ENCODE measurements at places on chromosomes 4 and X.

- DNase-seq = no peak
Measured at GRCh38 chr4:17280261-17281018, 231.4 kb downstream of the QDPR start.

- DNase-seq = no peak
Measured at GRCh38 chr4:159677521-159677920, 574.6 kb downstream of the RAPGEF2 start.

- no peak for DNase-seq
Measured at GRCh38 chr4:3107271-3107670, 32.8 kb downstream of the HTT start.

- no peak for DNase-seq
Measured at GRCh38 chrX:21986596-21986995, 45.5 kb upstream of the PHEX start.

GRCh38 chrX:129108936-129109335 is 414.4 kb downstream of the SMARCA1 start:
- DNase-seq = no peak

- no peak for DNase-seq
Measured at GRCh38 chr4:78167510-78167909, 110.4 kb downstream of the FRAS1 start.

DNA sequence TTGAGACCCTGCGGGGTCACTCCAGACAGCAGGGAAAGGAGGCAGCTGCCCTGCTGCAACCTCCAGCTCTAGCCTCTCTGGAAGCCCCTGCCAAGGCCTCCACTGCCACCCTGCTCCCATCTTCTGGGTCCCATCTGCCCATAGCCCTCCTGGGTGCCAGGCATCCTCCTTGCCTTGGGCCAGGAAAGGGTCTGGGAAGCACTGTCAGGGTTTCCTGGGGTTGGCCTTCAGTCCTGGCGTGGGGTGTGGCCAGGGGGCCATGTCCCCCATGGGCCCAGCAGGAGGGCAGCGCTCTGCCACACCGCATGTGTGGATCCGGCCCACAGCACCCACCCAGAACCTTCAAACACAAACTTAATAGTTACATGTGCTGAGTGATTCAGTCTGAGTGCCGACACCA is 3.4 kb upstream of the CPLX1 start:
- no peak for DNase-seq

DNA sequence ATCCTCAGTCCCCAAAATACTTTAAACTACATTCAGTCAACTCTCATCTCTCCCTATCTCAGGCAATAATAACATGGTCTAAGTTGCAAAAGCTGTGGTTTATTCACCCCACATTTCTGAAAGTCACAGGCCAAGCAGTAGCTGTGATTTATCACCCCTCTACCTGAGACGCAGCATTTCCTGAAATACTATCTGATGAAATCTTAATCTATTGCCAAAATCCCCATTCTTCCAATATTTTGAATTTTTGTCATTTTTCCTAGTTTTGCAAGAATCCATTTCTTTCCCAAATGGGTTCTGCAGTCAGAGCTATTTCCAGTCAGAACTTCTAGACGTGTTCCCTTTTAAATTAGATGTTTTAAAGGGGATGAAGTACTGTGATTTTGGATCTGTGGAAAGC is 148.3 kb downstream of the BANK1 start:
- no peak for DNase-seq

DNA sequence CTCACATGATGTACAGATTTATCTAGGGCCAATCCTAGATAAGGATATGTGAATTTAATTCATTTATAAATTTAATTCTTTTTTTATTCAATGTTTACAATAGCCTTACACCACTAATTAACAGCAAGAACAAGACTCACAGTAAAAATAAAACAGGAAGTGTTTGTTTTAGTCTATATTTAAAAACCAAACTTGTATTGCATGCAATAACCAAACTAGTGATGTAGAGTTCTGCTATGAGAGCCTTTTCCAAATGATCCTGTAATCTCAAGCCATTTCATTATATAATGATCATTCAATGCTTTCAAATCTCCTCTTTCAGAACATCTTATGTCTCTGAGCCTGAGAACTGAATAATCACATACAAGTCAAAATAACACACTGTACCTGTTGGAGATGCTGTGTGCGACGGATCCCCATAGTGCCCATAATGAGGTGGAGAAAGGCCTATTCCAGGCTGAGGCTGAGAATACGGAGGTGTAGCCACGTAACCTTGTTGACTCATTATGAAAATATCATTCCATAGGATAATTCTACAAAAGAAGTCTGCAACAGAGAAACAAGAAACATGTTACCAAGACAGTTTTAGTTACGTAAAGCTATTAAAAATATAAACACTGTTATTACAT is 2.6 kb downstream of the SEC24D start:
- no peak for DNase-seq

DNA sequence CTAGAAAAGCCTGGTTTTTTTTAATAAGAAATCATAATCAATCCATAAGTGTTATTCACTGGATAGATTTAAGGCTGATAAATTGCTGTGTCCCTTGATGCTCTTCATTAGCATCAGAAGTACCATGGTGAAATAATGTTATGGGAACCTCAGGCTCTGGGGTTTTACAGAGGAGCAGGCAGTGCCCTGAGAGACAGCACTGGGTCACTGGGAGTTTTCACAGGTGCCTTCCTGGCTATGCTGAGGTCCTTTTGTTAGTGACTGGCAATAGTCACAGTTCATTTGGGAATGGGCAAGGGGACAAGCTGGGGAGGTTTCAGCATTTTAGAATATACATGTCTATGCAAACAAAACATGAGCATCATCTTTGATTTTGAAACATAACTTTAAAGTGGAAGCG is 38.6 kb downstream of the ANK2 start:
- no peak for DNase-seq

DNA sequence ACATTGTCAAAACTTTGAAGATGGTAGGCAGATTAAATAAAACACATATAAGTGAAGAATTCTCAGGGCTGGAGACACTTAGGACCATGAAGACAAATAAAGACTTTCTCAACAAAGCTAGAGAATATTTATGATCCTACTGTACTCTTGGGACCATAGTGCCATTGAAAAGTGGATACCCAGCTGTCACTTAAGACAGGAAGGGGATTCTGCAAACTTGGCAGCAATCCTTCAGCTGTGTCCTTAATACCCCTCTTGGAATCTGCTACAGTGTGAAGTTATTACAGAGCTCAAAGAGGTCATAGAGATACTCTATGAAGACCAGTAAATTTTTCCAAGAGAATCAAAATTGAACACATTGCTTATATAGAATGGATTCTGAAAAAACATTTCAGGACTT is 24.3 kb downstream of the PDE5A start:
- no peak for DNase-seq

GRCh38 chr4:115675719-115676118 is 562.3 kb upstream of the NDST4 start:
- DNase-seq = no peak

DNA sequence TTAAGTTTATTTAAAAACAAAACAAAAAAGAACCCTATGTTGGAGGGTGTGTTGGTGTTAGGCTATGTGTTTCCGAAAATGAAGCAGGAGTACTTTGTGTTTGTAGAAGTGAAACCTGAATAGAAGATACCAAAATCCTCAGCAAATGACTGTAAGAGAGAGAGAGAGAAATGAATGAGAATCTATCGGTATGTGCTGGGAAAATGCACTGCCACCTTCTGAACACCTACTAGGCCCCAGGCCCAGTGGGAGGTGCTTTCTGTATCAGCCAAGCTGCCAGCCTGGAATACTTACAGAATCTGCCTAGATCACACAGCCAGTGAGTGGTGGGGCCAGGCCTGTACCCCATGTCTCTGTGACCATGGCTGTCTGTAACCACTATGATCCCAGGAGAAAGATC is 14.9 kb upstream of the PIM2 start:
- DNase-seq = no peak

GRCh38 chr4:19700992-19701391 is 550.7 kb upstream of the SLIT2 start:
- DNase-seq = no peak

GRCh38 chr4:92047209-92047875 is 256.4 kb upstream of the GRID2 start:
- no peak for DNase-seq

DNA sequence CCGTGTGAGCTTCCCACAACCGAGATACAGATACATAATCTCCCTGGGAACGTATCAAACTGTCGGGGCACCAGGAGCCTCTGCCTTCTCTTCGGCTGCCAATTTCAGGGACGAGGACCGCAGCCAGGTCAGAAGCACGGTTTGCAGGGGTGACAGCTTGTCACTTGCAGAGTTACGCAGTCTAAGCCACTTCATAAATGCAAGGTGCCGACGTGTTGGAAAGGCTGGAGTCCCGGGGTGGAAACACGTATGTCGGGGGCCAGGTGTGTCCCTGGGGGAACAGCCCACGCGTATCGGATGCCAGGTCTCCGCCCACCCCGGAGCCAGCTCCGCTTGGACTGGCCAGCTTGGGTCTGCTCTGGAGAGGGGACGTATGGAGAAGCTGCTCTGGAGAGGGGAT is 76.3 kb upstream of the SHOX start:
- DNase-seq = no peak

DNA sequence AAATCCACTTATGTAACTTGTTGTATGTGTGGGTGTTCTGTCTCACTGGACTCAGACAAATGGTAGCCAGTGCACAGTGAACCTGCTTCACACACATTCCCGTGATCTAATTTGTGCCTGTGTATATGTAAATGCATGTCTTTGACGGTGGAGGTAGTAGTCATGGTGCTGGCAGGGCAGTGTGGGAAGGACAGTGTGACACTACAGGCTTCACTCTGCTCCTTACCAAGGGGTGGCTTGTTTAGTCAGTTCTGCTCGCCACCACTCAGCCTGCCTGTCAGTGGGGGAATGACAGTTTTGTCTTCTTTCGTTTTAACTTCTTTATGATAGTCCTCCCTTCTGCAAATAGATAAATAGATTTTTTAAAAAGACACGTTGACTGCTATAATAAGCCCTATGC is 17.7 kb upstream of the PAQR3 start:
- no peak for DNase-seq

DNA sequence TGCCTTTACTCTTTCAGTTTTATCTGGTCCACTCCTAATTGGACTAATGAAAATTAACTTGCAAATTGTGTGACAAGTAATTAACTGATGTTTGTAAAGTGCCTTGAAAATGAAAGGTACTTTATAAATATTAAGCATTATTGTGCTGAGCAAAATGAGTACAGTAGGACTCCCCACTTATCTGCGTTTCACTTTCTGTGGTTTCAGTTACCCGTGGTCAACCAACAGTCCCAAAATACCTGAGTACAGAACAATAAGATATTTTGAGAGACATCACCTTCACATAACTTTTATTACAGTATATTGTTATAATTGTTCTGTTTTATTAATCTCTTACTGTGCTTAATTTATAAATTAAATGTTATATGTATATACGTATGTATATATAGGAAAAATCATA is 27.4 kb upstream of the JADE3 start:
- DNase-seq = no peak

GRCh38 chr4:41214136-41214824 is at the start of gene APBB2:
TSS of gene APBB2 (minus strand) at chr4:41214542. CDS start at chr4:41033254, 181,288 bp downstream.
- DNase-seq = no peak

GRCh38 chr4:5863461-5864113 is 29.3 kb downstream of the CRMP1 start:
- DNase-seq = no peak

DNA sequence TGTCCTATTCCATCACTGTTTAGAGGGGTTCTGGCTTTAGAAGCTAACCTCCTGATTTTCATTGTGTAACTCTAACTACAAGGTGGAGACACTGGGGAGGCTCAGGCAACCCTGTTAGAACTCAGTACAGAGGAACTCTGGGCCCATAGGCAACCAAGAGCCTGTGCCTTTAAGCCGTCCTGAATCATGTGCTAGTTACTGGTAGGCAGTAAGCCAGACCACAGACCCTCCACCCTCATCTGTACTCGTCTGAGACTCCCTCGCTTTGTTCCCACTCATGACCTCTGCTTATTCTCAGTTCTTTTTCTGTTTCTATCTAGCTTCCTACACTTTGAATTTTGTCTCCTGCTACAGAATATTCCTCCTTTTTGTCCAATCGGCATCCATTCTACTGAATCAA is 31.4 kb downstream of the TBC1D1 start:
- no peak for DNase-seq

- no peak for DNase-seq
Measured at GRCh38 chrX:13198056-13198761, 121.6 kb downstream of the ATXN3L start.

DNA sequence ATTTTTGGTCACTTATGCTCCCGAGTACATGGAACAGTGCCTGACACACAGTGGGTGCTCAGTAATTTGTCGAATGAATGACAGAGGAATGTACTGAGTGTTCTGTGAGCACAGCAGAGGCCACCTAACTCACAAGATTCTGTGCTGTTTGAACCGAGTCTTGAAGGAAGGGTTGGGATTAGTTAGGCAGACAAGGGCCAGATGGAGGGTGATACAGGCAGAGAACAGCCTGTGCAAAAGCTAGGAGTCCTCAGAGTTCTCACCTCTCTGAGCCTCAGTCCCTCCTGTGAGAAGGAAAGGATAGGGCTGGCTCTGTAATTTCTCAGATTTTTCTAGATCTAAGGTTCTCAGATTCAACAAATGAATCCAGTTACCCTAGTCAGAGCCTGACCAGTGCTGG is 108.8 kb downstream of the NHSL2 start:
- DNase-seq = no peak

Measured in stimulated activated CD8-positive, alpha-beta memory T cell treated with anti-CD3 and anti-CD28 coated beads, Interleukin-4, amount 100 ng/mL, for 4 hours (primary cell).